ENCODE measurements at places on chromosomes 7 and 10. TPM values are rescaled to one million over a fixed set of nuclear protein-coding genes. Genes with fewer than 3 reads are reported as not detected.

Gene ANK3
- total RNA-seq = 75.9 TPM

Gene PLEKHS1
- 7.0 TPM for total RNA-seq

GRCh38 chr10:101467286-101467770, 113.4 kb downstream of the BTRC start:
- no peak for DNase-seq
- H3K27me3 ChIP-seq = no peaks in the 10 kb centered on the region
- H3K36me3 ChIP-seq = peaks cover 5% of the 10 kb centered on the region
- H3K4me3 ChIP-seq = no peak overlapping the region

Gene AASS
- total RNA-seq = 24.2 TPM

Gene LMBR1
- total RNA-seq = 71.1 TPM

GRCh38 chr7:134874407-134874806, 95.0 kb downstream of the CALD1 start:
- H3K27me3 ChIP-seq = no peaks in the 10 kb centered on the region
- H3K4me3 ChIP-seq = no peak overlapping the region
- DNase-seq = no peak
- no peaks in the 10 kb centered on the region for H3K36me3 ChIP-seq
- no peaks in the 10 kb centered on the region for H3K4me1 ChIP-seq
- no peak overlapping the region for H3K27ac ChIP-seq

Gene PRSS37
- not detected for total RNA-seq

- DNase-seq = no peak
- H3K36me3 ChIP-seq = no peaks in the 10 kb centered on the region
- no peak overlapping the region for H3K27ac ChIP-seq
- H3K4me1 ChIP-seq = no peaks in the 10 kb centered on the region
Measured at GRCh38 chr7:78172933-78173591, 374.5 kb downstream of the PHTF2 start.

Gene UPK3BL2
- total RNA-seq = 26.9 TPM

DNA sequence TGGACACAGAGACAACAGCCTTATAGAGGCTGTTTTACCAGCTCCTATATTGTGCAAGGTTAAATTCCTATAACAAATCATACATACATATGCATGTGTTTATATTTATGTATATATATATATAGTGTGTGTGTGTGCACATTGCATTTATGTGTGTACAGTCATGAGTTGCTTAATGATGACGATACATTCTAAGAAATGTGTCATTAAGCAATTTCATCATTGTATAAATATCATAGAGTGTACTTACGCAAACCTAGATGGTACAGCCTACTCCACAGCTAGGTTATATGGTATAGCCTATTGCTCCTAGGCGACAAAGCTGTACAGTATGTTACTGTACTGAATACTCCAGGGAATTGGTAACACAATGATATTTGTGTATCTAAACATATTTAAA, 30.1 kb upstream of the TNKS2 start:
- H3K27me3 ChIP-seq = no peaks in the 10 kb centered on the region
- no peaks in the 10 kb centered on the region for H3K36me3 ChIP-seq
- H3K4me1 ChIP-seq = no peaks in the 10 kb centered on the region
- no peak overlapping the region for H3K27ac ChIP-seq

- no peak for DNase-seq
- no peaks in the 10 kb centered on the region for H3K36me3 ChIP-seq
Measured at GRCh38 chr7:24227603-24228359, 56.2 kb upstream of the NPY start.

Gene CPED1
- total RNA-seq = 38.6 TPM

Gene EN2
- total RNA-seq = not detected

- no peak for DNase-seq
- no peaks in the 10 kb centered on the region for H3K27me3 ChIP-seq
- peaks cover 32% of the 10 kb centered on the region for H3K4me1 ChIP-seq
- H3K4me3 ChIP-seq = no peak overlapping the region
Measured at GRCh38 chr7:140677496-140677895, 4.8 kb downstream of the ADCK2 start.

GRCh38 chr10:23405540-23405939, 33.3 kb upstream of the OTUD1 start:
- DNase-seq = no peak
- no peak overlapping the region for H3K27ac ChIP-seq
- H3K4me1 ChIP-seq = no peaks in the 10 kb centered on the region
- H3K36me3 ChIP-seq = no peaks in the 10 kb centered on the region
- H3K4me3 ChIP-seq = no peak overlapping the region

GRCh38 chr10:90652519-90652918, 205.3 kb downstream of the HTR7 start:
- no peaks in the 10 kb centered on the region for H3K4me1 ChIP-seq
- H3K27me3 ChIP-seq = no peaks in the 10 kb centered on the region
- H3K27ac ChIP-seq = no peak overlapping the region
- no peaks in the 10 kb centered on the region for H3K36me3 ChIP-seq
- no peak for DNase-seq

GRCh38 chr7:88268051-88268450, 38.6 kb downstream of the STEAP4 start:
- H3K36me3 ChIP-seq = no peaks in the 10 kb centered on the region
- no peaks in the 10 kb centered on the region for H3K27me3 ChIP-seq
- H3K27ac ChIP-seq = no peak overlapping the region
- H3K4me3 ChIP-seq = no peak overlapping the region
- no peaks in the 10 kb centered on the region for H3K4me1 ChIP-seq

- no peak overlapping the region for H3K4me3 ChIP-seq
- DNase-seq = no peak
- no peaks in the 10 kb centered on the region for H3K4me1 ChIP-seq
- H3K36me3 ChIP-seq = no peaks in the 10 kb centered on the region
- H3K27me3 ChIP-seq = no peaks in the 10 kb centered on the region
Measured at GRCh38 chr10:102090772-102091171, 25.6 kb downstream of the HPS6 start.

Gene KIF20B
- total RNA-seq = 6.7 TPM

Gene CAV2
- 143 TPM for total RNA-seq

DNA sequence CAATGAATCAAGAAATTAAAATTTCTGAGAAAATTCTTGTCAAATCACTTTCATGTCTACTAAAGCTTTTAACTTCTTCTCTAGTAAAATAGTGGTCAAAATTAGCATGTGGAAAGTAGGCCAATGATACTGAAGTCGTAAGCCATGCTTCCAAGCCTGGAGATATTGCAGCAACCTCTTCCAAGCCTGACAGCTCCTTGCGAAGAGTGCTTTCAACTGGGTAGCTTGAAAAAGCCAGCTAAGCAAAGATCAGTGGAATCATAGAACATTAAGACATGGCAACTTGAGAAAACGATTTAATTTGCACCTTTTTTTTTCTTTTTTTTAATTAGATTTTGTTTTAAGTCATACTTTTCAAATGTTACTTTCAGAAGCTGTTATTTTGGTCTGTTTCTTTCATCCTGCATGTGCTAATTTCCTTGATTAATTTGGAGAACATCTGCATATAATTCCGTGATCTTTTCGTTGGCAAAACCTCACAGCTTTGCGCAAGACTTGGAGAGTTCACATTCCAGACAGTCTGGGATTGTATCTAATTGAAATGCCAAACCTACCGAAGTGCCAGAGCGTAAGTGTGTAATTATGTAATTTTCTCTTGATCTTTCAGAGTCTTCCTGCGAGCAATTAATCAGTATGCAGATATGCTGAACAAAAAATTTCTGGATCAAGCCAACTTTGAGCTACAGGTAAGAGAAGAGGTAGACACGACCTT, 142.2 kb upstream of the INSYN2A start:
- H3K27me3 ChIP-seq = no peaks in the 10 kb centered on the region
- no peak overlapping the region for H3K27ac ChIP-seq
- peaks cover under 1% of the 10 kb centered on the region for H3K36me3 ChIP-seq
- H3K4me1 ChIP-seq = peaks cover 15% of the 10 kb centered on the region
- H3K4me3 ChIP-seq = no peak overlapping the region

- peaks cover 9% of the 10 kb centered on the region for H3K4me1 ChIP-seq
- no peaks in the 10 kb centered on the region for H3K36me3 ChIP-seq
- H3K4me3 ChIP-seq = no peak overlapping the region
Measured at GRCh38 chr7:35854311-35854710, 53.5 kb downstream of the SEPTIN7 start.

DNA sequence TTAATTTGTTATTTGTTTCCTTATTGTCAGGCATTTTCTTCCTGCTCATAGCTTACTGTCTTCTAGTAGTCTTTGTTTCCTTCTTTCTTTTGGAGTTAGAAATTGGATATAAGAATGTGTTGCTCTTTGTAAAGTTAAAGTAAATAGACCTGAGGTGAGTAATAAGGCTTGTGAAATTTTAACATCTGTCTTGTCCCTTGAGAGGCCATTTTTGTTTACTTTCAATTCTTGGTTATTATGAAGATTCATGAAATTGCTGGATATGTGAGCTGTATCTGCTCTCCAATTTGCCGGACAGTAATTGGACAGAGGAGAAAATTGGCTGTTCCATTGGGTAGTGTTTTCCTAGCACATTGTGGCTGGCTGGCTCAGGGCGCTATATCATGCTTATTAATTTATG, 260.7 kb downstream of the EXOC4 start:
- H3K36me3 ChIP-seq = no peaks in the 10 kb centered on the region
- DNase-seq = no peak
- H3K4me3 ChIP-seq = no peak overlapping the region
- H3K4me1 ChIP-seq = no peaks in the 10 kb centered on the region
- no peaks in the 10 kb centered on the region for H3K27me3 ChIP-seq
- H3K27ac ChIP-seq = no peak overlapping the region

Measured in lower lobe of right lung (tissue), 2 donors.